ENCODE measurements at places on chromosomes 4 and X.

GRCh38 chrX:139762400-139763183 is 54.6 kb upstream of the MCF2 start:
- DNase-seq, result no peak

GRCh38 chr4:185379326-185380295 is 16.1 kb downstream of the LRP2BP start:
- DNase-seq, result no peak

GRCh38 chr4:6470502-6471306 is 1.7 kb downstream of the PPP2R2C start:
- DNase-seq, result no peak

DNA sequence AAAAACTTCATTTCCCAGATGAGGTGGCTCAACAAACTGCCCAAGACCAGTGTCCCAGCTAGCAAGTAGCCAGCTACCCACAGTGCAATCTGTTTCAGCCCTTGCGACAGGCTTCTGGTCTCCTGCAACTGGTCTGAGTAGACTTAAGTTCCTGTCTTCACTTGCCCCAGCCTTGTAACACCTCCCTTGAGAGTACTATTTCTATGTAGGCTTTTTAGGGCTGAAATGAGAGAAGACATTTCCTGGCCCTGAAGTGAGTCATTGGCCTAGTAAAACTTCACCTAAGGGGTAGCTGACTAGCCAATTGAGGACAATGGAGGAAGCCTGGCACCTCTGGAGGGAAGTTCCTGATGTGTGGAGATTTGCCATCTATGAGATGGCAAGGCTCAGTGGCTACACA is 80.1 kb upstream of the STIM2 start:
- DNase-seq, result no peak

GRCh38 chr4:31190671-31191070 is 470.5 kb downstream of the PCDH7 start:
- no peak for DNase-seq

DNA sequence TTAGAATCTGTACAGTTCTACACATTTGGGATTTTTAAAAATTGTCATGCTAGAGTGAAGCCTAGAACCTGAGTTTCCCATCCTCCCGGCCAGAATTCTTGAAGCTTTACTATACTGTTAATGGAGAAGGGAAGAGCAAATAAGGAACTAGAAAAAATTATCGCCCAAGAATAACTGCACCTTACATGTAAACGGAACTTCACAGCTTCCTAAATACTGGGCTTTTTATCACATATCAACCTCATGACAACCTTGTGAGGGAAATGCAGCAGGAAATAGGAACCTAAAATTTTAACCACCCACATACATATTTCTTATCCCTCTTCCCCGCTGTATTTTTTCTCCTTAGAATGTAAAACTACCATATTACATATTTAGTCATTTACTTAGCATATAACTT is 19.3 kb downstream of the ARHGEF9 start:
- no peak for DNase-seq

- no peak for DNase-seq
Observed at GRCh38 chr4:99120501-99120900, 23.6 kb downstream of the ADH4 start.

- DNase-seq, result no peak
Observed at GRCh38 chr4:105569866-105570236, 17.4 kb downstream of the ARHGEF38 start.

GRCh38 chrX:63250253-63250868 is 100.8 kb downstream of the SPIN4 start:
- no peak for DNase-seq

DNA sequence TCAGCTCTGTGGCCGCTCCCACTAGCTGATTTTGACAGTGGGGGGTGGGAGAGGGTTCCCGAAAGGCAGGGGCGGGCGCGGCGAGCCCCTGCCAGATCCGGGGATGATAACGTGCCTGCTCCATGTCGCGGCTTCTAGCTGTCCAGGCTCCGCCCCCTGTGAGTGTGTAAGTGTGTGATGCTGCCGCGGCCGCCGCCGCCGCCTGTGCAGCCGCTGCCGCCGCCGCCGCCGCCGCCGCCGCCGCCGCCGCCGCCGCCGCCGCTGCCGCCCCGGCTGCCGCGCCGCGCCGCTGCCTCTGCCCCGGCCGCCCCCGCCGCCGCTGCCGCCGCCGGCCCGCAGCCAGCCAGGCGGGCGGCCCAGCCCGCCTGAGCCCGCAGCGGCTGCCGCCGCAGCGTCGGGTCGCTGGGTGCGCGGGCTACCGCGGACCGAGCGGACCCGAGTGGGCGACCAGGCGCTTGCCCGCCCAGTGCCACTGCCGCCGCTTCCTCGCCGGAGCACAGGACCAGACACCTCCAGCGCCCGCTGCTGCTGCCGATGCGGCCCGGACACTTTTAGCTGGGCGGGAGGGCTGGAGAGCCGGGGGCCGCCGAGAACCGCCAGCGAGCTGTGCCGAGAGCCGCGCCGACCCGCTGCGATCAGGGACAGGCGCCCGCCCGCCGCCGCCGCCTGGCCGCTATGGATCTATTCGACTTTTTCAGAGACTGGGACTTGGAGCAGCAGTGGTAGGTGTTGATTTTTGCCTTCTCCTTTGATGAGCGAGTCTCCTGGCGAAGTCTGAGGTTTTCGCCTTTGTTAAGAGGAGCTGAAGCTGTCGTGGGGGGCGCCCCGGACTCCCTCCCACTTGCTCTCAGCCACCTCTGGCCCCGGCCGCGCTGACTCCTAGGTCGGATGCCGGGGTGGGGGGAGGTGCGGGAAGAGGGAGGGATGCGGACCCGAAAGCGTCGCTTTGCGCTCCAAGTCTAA is at the start of gene AFF2:
Gene AFF2, plus strand, starts transcription at position 195 of the 963 bp plus-strand sequence. Its CDS starts 481 bp downstream, at position 676.
- peak; percentile 2 for DNase-seq

- no peak for DNase-seq
Observed at GRCh38 chrX:136146614-136147314, 569 bp upstream of the FHL1 start.

DNA sequence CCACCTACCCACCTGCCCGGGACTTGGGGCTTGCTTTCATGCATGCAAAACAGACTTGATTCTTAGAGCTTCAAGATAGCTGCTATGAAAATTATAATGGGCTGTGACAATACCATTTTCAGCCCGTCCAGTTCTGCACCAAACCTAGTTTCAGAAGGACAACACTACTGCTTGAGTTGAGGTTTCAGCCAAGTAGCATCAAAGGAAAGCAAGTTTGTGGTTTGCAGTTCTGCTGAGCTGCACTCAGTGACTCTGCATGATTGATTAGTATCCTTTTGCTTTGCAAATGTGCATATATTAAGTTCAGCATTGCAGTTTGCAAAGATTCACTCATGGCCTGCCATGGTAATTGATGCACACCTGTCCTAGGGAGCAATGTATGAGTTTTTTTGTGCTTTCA is 442.7 kb downstream of the RPA4 start:
- DNase-seq, result peak; percentile 0

- DNase-seq, result no peak
Observed at GRCh38 chr4:183411291-183411861, 33.1 kb upstream of the CDKN2AIP start.

DNA sequence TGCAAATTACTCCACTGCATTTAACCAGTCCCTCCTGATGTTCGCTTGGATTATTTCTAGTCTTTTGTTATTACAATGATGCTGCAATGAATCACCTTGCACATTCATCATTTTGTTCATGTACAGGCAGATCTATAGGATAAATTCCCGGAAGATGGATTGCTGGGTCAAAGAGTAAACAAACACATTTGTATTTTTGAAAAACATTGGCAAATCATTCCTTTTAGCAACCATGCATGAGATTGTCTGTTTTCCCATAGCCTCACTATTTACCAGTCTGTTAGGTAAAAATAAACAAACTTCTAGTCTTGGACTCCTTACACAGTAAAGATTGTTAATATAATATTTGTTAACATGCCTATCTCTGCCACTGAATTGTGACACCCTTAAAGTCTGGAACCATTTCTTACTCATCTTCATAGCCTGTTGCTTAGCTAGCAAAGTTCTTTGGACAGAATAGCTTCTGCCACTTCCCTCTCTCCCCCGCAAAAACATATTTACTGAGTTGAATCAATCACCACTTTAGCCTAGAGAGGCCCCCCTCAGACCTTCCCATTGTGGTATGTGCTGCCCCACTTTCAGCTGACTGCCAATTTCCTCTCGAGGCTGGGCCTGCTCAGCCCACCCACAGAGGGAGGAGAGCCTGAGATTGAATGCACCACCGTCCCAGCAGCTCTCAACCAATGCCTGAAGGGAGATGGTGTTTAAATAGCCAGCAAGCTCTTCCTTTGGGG is 108.4 kb upstream of the ATXN3L start:
- DNase-seq, result no peak

DNA sequence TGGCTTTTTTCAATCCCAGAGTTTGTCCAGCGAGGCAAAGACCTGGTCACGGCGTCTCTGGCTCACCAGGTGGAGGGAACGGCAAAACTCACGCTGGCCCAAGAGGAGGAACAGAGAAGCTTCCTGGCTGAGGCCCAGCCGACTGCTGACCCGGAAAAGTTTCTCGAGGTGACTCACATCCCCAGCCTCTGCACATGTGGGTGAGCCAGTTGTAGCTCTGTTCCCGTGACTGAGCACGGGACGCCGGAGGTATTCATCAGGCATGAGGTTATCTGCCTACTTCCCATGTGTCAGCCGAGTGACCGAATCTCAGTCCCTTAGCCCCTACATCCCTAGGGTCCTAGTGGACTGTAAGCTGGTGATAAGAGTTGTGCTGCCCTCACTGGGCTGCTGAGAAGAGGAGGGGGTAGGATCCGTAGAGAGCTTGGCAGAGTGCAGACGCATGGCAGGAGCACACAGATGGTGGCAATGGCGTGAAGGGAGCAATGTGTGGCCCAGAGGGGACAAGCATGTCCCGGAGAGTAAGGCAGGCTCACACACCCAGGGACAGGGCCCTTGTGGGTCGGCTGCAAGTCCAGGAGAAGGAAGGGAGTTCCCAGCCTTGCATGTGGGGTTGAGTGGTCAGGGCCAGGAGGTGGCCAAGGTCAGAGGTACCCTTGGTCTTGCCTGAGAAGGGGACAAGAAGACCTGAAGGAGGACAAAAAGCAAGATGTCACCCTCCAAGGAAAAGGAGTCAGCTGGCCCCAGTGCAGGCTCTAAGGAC is 42.9 kb downstream of the EVC start:
- DNase-seq, result no peak

DNA sequence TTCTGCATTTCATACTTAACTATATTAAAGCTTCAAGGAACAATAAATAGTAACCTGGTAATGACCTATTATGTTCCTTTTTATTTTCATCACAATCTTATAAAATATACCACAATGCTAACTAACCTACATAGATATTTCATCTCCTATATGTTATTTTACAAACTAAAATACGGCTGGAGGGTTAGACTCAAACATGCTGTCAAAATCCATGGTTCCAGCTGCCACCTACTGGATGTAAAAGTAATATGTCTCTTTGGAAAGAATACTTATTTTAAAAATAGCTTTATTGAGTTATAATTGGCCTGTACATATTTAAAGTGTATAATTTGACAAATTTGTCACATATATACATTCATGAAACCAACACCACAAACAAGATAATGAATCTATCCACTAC is 15.0 kb downstream of the RGN start:
- no peak for DNase-seq

DNA sequence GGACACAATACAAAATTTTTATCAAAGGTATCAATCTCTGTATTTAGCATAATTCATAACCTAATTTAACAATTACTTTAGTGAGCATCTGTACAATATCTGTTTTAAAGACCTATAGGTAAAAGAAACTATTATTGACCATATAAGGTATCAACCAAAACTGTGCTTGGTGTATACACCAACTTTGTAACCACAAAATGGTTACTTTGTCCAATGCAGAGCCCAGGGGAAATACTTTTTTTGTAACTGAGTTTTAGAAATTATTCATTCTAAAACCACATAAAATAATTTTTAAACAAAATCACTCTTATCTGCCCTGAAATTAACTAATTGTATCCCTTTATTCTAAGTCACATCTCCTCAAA is 5.0 kb downstream of the CXXC4 start:
- no peak for DNase-seq

DNA sequence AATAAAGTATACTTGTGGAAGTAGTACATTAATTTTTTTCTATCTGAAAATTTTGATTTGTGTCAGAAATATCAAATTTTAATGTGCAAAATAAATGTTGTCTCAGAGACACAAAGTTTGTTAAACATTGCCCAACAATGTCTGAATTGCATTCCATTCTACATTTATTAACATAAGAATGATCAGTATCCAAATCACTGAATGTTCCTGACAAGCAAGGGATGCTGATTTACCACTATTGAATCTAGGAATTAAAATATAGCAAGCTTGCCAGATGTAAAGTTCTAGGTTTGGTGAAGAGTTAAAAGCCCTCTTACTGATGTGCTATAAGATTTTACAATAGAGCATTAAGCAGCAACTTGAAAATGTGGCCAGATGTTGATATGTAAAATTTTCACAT is 489.2 kb upstream of the CTSO start:
- DNase-seq, result no peak

DNA sequence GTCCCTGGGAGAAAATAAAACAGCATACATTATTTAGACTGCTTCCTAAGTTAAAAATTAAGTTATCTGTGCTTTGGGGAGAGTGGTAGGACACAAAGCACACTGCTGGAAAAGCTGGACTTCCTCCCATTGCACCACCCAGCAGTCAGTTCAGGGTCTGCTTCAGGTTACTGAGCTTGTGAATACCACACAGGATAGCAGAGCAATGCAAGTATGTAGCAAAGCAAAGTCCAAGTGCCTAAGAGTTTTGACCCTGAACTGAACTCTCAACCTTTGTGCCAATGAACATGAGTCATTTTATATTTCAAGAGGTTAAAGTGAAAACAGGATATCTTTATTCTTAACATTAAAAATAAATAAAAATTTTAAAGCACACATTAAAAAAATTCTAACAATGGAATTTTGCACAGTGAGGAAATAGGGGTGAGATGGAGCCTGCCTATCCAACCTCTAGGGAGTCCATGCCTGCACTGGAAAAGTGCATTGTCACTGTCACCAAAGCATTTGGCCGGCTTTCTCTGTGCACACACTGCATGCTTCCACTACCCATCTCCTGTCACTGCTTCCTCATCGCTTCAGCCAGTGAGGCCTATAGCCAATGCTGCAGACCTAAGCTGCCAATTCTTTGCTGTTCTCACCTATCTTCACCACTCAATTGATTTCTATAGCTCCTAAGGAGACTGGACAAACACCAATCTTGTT is 50.9 kb downstream of the ABCG2 start:
- DNase-seq, result no peak

Data from GM18507 (cell line).